ENCODE measurements at places on chromosomes 13 and 19.

- peak; percentile 79 for DNase-seq
Observed at GRCh38 chr13:94641409-94641941, 39.8 kb downstream of the GPR180 start.

GRCh38 chr13:76132532-76132931, 496.4 kb downstream of the LMO7 start:
- no peak for DNase-seq

DNA sequence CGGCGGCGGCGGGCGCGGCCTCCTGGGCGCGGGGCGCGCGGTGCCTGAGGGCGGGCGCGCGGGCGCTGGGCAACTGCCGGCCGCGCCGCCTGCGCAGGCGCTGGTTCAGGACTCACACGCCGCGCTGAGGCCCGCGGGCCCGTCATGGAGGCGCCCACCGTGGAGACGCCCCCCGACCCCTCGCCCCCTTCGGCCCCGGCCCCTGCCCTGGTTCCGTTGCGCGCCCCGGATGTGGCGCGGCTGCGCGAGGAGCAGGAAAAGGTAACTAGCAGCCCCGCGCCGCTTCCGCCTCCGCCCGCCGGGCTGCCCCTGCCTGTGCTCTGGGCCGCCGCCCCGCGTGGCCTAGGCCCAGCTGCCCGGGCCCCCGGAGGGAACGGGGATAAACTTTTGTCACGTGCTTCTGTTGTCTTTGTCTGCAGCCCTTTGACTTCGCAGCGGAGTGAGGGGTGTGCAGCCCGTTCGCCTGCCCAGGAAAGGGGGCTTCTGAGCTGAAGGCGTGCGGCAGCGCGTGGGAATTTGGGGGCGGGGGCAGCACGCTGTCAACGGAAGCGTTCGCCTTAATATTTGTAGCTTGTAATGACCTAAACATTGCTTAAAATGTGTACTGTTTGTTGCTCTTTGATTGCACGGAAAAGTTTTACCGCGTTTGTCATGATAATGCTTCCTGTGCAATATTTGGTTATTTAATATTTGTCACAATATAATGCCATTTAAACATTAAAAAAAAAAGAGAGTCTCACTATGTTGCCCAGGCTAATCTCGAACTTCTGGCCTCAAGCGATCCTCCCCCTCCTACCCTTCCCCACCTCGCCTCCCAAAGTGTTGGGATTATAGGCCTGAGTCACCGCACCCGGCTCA, 594 bp downstream of the URI1 start:
- DNase-seq, result no peak

DNA sequence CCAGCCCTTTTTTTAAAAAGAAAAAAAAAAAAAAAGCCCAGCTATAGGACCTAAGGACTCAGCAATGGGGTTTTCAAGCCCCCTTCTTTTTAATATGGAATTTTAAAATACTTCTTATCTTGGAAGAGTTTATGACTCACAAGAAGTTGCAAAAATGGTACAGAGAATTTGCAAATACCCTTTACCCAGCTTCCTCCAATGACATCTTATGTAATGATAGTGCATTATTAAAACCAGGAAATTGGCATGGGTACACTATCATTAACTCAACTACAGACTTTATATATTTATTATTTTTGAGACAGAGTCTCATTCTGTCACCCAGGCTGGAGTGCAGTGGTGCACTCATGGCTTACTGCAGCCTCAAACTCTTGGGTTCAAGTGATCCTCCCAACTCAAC, 16.1 kb downstream of the TMEM38A start:
- no peak for DNase-seq

DNA sequence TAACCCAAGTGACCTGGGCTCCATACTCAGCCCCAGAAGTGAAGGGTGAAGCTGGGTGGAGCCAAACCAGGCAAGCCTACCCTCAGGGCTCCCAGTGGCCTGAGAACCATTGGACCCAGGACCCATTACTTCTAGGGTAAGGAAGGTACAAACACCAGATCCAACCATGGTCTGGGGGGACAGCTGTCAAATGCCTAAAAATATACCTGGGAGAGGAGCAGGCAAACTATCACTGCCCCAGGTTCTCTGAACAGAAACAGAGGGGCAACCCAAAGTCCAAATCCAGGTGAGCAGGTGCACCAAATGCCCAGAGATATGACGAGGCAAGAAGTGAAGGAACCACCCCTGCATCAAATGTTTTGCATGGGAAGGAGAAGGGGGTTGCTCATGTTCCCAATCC, 6.1 kb upstream of the CEACAM7 start:
- no peak for DNase-seq

DNA sequence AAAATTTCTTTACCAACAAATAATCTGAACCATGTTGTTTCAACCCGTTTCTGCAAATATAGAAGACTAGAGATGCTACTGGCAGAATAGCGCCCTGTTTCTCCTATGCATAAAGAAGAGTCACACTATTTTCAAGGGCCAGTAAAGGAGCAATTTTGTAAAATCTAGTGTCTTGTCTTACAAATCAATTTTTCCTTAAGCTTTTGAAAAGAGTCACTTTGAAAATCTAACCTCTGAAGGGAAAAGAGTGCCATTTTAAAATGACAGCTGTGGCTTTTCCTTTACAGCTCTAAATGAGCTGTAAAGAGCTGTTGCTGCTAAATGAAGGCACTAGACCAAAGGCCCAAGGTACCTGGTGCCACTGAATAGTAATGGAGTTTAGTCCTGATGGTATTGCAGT, 16.9 kb upstream of the GTF2F2 start:
- DNase-seq, result no peak

DNA sequence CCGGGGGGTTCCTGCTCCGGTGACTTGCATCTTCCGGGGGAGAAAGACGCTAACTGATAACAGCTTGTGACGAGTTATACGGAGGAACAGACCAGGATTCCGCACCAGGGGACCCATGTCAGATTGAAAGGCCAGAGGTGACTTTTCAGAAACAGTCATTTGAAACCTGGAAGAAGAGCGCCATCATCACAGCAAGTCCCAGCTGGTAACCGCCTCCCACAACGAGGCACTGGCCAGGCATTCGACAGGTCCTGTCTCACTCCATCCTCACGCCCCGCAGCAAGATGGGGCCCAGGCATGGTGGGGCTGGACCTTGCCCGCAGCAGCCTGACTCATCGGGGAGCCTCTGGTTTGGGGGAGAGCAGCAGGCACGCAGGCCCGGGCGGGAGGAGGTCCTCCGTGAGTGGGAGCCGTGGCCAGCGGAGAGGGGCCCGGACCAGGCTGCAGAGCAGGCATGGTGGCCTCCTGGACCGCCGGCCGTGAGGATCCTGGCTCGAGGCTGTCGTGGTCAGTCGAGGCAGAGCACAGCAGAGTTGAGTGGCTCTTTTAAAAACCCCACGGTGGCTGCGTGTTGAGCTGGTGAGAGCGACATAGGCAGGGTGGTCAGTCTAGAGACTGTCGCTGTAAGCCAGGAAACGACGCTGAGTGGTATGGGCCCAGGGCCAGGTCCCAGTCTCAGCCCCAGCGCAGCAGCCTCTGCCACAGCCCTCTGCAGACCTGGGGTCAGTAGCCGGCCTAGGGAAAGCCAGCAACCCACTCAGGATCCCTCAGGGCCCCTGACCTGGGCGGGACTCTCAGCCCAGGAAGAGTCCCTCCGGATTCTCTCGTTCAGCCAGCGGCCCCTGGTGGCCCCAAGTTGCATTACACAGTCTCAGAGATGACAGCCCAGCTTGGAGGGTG, 94.9 kb upstream of the MCF2L start:
- DNase-seq, result peak; percentile 87

Data from AG08395 (cell line).